ENCODE measurements at places on chromosomes 1 and 21.
A peak's percentile ranks its signal among the peaks of the same experiment; 100 is the strongest.

GRCh38 chr1:17176306-17177061 lies 28.4 kb upstream of the PADI1 start:
- peak; percentile 33 for DNase-seq

- peak; percentile 96 for DNase-seq
Observed at GRCh38 chr1:202810615-202811295, at the start of gene PCAT6. Gene PCAT6 (plus strand): TSS chr1:202810954.

DNA sequence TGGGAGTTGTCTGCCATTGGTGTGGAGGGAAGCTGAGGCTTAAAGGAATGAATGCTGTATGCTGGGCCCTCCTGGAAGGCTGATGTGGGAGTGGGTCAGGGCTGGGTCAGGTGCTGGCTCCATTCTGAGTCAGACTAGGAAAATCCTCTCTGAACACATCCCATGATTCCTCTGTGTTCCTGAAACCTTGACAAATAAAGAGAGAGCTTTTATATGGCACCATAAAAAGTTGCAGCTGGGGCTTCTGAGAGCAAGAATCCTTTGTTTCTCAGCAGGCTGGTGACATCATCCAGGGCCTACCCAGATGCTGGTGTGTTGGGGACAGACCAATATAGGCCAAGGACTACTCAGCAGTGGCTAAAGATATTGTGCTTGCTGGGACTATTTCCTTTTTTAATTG lies 27.8 kb upstream of the NFASC start:
- no peak for DNase-seq

- no peak for DNase-seq
Observed at GRCh38 chr1:203281851-203282661, 23.3 kb upstream of the BTG2 start.

DNA sequence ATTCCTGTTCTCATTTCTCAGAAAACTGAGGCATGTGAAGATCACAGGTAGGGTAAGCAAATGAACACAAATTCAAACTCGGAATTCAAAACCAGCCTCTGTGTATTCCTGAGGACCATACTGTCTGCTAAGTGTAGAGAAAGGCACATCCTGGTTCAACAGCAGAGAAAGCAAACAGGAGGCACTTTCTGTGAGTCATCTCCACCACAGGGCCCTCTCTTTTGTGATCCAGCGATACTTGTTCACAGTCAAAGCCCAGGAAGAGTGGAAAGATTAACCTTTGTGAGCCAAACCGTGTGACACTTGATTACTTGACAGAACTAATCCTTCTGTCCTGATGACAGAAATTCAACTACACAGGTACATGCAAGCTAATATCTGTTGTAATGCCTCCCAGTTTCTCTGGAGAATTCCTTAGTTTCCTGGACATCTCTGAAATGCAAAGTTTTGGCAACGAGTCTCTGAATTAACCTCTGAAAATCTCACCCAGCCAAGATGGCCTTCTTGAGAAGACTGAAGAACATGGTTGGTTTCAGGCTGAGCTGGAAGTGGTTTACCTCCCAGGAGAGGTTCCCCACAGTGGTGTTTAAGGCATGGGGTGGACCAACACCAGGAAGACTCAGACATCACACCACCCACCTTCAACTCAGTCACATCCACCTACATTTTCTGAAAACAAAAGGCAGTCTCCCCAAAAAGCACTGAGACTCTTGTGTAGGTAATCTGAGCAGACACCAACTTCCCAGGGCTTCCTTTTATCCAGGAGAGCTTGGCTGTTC lies 98.2 kb upstream of the ERG start:
- no peak for DNase-seq
